ENCODE measurements at places on chromosomes 5 and 9.

- no peak for DNase-seq
These were observed 3.3 kb downstream of the SLC46A2 start for GRCh38 chr9:112887381-112887780.

- DNase-seq, result no peak
These were observed 274.3 kb upstream of the DMRT1 start for GRCh38 chr9:567128-567746.

- no peak for DNase-seq
These were observed 18.1 kb upstream of the LPCAT1 start for GRCh38 chr5:1541702-1542400.

DNA sequence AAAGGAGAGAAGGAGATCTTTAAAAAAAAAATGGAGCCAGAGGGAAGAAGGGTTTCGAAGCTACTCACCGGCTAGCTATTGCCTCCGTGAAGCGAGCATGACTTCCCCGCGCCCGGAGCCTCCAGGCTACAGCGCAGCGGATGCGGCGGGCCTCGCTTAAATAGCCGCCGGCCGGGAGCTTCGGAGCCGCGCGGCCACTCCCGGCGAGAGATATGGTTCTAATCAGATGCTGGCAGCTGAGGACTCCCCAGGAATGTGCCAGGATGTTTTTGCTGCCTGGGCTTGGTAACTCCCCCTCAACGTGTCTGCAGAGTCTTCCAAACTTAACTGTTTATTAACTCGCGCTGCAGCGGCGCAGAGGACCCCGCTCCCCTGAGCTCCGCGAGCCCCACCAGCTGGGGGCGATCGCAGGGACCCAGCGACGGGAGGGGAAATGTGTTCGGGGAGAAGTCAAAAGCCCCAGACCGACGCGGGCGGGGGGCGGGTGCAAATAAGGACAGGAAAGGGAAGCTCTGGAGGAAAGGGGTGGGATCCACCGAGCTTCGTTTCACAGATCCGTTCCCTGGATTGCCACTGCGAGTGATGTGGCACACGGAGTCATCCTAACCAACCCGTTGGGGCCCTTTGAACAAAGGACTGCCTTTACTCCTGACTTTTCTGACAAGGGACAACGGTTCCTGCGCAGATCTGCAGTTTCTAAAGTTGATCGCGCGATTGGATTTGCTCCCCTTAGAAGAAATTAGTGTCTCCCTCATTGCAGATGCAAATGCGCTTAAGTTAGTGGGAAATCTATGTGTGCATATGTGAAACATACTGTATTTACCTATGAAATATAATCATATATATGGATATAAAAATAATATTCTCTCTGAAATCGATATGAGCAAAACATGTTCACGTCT, at the start of gene DAB2:
Gene DAB2 (minus strand): TSS at position 245 of the 902 bp plus-strand sequence. CDS start 30,660 bp downstream, outside the sequence.
- peak; percentile 57 for DNase-seq

- DNase-seq, result no peak
These were observed 98.4 kb downstream of the FBXL7 start for GRCh38 chr5:15598294-15598902.

- no peak for DNase-seq
These were observed 31.6 kb downstream of the DTWD2 start for GRCh38 chr5:118956727-118957126.

DNA sequence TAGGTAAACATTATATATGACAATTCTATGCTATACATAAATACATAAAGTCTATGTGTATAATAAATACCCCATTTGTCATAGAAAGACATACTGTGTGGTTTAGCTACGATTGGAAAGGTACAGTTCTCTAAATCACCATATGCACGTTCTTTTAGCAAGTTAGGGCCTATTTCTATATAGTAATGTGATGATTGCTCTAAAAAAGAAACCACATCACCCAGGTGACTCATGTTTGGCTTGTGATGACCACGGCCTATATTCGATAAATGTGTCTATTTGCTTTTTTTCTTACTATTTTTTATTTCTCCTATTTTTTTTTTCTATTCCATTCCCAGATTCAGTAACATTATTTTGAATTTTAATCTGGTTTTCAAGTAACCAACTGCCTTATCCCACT, 34.7 kb downstream of the RETREG1 start:
- no peak for DNase-seq

- no peak for DNase-seq
These were observed 139.9 kb downstream of the RFX3 start for GRCh38 chr9:3385871-3386270.

GRCh38 chr9:100030548-100030947, 68.3 kb downstream of the ERP44 start:
- no peak for DNase-seq

GRCh38 chr9:29555502-29555901, 1982.2 kb upstream of the C9orf72 start:
- DNase-seq, result no peak

DNA sequence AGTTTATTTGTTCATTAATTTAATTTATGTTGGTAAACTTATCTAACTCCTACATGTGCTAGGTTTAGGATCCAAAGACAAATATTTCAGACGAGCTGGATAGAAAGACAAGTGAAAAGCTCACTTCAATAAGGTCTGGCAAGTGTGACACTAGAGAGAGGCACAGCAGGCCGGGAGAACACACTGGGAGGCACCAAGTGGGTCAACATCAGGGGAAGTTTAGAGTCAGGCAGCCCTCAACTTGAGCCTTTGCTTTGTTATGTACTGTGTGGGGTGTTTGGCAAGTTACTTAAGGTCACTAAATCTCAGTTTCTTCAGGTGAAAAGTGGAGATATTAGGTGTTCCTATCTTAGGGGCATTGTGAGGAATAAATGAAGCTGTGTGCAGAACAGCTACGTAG, 214.4 kb downstream of the PCSK1 start:
- DNase-seq, result no peak

DNA sequence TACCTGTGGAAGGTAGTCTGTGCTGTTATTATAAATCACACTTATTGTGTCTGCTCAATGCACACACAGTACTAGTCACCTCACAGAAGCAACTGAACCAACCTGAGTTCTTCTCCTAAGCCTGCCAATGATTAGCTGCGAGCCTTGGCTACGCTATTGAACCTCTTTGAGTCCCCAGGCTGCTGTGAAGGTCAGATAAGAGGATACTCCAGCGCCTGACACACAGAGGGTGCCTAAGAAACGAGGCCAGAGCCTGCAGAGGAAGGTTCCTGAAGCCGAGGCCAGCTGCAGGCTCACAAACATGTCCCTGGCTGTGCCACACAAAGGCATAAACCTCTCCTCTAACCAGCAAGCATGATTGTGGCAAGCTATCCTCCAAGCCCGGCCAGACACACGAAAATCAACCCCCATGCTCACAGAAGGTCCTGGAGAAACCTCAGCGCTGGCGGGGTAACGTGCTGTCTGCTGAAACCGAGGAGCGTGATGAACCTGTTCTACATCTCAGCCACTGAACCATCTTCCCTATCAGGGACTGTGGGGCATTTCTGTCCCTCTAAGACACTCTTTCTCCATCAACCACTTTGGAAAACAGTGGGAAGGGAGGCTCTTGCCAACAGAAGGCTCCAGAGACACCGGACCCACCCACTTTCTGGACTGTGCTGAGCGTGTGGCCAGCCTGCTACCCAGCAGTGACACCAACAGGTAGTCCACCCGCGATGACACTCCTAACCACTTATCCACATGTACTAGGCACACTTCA, 53.2 kb upstream of the SLC25A51 start:
- DNase-seq, result no peak

- no peak for DNase-seq
These were observed 286.2 kb downstream of the ACTL7B start for GRCh38 chr9:108569624-108570023.

GRCh38 chr5:165607026-165607425, 2101.6 kb downstream of the MAT2B start:
- DNase-seq, result no peak

- no peak for DNase-seq
These were observed 106.6 kb downstream of the SIL1 start for GRCh38 chr5:139091439-139092156.

DNA sequence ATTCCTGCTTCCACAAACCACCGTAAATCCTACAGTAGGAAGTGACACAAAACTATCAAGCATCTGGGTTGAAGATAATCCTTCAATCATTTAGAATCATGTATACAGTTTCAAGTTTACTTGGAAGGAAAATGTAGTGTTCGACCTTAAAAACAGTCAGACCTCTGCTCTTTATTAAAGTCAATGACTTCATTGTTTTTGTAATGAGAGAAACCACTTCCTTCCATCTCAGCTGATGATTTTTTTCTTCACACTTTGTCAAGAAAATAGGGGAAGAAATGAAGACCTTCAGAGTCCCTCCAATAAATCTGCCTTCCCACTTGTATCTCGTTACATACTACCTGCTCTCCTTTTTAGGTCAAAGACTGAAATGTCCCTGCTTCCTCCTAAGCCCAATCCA, 30.1 kb downstream of the TUSC1 start:
- no peak for DNase-seq

GRCh38 chr5:96562614-96563013, 99.6 kb upstream of the CAST start:
- DNase-seq, result no peak

DNA sequence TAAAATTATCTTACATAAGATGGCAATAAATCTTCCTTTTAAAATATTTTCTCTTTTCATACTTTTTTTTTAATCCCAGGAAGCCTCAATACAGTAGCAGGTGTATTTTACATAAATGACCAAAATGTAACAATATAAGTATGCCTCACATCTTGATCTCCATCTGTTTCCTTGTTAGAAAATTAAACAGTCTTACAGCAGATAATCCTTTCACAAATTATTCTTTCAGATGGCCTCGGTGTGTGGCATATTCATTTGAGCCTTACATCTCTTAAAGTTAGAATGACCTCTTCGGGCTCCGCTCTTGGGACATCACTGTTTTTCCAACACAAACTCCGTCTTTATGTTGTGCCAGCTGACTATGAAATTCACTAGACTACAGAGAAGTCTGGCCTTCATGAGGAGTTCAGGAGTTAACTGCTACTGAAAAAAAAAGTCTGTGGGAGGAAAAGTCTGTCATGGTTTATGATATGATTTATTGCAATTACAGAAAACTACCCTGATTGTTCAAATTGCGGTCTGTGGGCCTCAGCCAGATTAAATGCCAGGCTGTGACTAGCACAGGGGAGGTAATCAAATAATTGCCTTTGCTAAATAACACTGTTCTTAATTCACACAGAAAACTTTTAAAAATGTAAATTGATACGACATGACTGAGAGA, 292.9 kb upstream of the PUM3 start:
- DNase-seq, result no peak

- no peak for DNase-seq
These were observed 318.4 kb downstream of the ARL15 start for GRCh38 chr5:53991942-53992341.

DNA sequence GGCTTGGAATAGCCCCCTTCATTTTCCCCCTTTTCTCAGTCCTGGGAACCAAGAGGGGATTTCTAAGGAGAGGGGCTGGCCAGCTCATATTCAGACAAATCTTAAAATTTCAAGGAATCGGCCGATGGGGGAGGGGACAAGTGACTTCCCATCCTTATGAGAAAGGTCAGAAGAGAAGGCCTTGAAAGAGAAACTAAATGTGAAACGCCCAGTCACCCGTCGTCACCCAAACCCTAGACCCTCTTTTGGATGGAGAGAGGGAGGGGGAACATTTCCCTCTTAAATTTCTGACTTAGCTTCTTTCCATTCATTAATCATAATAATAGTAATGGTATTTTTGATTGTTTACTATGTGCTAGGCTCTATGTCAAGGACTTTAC, 850 bp upstream of the CCL19 start:
- DNase-seq, result no peak

DNA sequence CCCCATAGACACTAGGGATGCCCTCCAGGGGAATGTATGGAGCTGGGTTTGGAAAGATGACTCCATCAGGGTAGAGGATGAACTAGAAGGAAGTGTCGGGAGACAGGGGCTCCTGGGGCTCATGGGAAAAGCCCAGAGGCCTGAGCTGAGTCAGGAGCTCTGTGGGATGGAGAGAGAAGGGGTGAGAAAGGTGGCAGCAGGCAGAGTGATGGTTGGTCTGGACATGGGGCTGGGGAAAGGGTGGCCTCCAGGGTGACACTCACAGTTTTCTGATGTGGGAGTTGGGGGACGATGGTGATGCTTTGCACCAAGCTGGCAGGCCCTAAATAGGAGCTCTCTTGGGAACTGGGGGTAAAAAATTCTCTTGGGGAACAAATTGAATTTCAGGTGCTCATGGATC, 213.5 kb upstream of the MVB12B start:
- DNase-seq, result no peak

GRCh38 chr5:181134259-181134658, 3.3 kb upstream of the OR2V1 start:
- DNase-seq, result no peak

GRCh38 chr9:2414465-2414864, 207.1 kb upstream of the VLDLR start:
- no peak for DNase-seq

GRCh38 chr5:77758141-77758938, 17.8 kb downstream of the TBCA start:
- no peak for DNase-seq

DNA sequence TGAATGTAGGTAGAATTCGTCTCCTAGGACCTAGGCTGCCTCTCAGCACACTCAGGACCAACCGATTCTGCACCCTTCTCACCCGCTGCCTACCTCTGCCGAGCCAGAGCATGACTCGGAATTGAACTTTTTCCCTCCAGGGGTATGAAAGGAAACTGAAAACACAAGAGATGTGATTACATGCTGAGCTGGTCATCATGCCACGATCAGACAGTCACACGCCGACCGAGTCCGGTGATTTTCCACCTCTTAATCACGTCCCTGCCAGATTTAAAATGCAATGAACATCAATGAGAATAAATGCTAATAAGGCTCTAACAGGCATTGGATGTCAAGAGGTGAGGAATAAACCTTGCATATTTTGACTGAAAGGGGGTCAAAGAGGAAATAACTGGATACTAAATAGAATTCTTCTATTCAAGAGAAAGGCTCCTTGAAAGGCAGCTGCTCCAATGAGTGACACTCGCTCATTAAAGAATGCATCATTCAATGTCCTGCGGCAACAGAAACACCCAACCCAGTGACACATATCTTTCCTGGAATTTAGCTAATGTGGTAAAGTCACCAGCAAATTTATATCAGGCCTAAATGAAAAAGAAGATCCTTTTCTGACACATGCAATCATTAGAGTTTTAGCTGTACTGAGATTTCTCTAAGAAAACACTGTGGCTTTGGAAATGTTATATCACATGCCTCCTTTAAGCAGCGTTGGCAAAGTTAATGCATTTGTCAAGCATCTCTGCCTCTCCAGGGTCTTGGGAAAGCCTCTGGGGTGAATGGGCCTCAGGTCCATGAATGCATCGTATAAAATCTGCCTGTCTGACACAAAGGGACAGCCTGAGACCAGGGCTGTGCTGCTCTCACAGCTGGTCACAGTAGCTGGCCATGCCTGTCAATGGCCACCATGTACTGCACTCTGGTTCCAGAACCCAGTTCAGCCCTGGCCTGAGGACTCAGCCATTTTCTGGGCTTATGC, 128.7 kb downstream of the SPOCK1 start:
- DNase-seq, result no peak

GRCh38 chr5:88226881-88227450, 41.7 kb downstream of the TMEM161B start:
- no peak for DNase-seq

DNA sequence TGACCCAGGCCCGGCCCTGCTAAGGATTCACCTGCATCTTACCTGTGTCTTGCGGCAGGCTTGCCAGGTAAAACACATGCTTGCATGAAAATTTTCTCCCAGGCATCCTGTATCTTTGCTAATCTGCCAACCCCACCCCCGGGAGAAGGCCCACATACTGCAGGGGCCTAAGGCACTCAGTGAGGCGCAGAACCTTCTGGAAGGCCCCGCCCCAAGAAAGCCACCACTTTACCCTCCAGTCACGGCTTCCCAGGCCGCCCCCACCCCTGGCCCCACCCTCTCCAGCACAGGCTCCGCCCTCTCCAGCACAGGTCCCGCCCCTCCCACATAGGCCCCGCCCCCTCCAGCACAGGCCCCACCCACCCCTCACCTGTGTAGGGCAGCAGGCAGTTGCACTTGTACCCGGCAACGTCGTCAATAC, 29.8 kb upstream of the SEC16A start:
- DNase-seq, result no peak

Data from amygdala (tissue), 56 donors.